T follicular helper cell (primary cell): ENCODE measurements at places on chromosomes 2 and 18.

DNA sequence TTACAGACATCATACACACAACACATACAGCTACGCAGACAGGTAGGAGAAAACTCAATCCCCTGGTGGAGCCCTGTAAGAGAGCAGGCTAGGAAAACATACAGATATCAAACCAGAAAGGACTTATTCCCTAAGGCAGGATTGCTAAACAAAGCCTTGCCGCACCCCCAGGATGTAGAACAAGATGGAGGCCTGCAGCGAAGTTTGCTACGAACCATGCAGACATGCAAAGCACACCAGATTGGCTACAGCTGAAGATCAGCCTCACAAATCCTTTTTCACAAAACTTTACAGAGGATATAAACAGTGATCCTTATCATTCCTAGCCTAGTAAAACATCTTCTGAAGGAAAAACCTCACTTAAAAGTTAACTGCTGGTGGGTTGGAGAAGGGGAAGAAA, 28.3 kb downstream of the C18orf54 start:
- no peak for DNase-seq

DNA sequence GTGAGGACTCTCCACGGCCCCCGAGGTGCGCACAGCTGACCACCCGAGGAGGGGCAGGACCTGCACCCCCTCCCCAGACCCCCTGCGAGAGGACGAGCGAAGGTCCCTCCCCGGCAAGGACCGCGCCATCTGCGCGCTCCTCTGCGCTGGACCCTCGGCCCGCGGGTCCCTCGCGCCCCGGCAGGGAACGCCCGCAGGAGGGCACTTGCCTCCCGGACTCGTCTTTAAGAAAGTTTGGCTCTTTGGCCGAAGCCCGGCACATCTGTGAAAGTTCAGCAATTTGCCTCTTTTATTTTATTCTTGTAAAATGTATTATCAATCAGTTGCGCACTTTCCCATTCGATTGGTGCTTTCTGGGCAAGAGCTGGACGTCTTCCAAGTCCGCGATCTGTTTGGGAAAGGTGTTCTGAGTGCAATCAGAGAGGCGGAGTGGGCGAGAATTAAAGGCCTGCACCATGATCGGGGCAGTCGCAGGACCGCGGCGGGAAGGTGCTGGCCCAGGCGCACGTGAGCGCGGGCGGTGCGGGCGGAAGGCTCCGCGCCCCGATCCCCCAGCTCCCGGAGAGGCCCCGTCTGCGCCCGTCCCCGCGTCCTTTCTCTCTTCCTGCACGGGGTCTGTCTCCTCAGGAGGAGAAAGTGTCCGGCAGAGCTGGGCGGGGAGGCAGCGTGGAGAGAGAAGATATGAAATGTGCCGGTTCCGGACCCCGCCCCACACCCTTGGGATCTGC, 1.6 kb upstream of the ALKAL2 start:
- DNase-seq = no peak

- no peak for DNase-seq
Measured at GRCh38 chr2:119960821-119961220, 52.1 kb upstream of the EPB41L5 start.

- DNase-seq = no peak
Measured at GRCh38 chr2:221569871-221570270, 2.2 kb downstream of the EPHA4 start.

DNA sequence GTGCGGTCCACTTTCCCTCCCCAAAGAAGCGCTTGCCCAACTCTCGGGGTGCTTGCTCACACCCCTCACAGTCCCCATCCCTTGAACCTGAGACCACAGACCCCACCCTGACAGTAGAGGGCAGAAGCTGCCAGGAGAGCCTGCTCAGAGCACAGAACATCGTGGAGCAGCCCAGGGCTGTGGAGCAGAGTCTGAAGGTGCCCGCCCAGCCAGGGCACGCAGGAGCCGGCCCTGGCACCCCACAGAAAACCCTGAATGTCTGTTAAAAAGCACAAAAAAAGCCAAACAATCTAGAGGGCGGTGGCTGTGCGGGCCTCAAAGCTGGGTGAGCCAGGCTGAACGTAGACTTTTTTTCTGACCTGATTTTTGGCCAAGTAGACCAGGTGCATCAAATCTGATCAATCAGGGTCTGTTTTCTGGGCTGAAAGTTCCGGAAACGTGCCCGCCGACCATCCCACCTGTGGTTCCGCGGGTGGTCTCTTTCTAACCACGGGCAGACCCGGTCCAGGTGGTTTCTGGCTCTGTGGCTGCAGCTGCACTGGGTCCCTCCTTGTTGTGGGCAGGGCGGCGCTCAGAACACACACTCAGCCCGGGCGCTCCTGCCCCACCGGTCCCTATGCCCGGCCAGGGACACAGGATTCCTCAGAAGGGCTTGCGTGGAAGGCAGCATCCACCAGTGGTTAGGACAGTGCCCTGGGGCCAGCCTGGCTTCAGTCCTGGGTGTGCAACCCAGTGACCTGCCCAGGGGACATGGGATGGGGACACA, 66.3 kb downstream of the SLC66A2 start:
- no peak for DNase-seq

DNA sequence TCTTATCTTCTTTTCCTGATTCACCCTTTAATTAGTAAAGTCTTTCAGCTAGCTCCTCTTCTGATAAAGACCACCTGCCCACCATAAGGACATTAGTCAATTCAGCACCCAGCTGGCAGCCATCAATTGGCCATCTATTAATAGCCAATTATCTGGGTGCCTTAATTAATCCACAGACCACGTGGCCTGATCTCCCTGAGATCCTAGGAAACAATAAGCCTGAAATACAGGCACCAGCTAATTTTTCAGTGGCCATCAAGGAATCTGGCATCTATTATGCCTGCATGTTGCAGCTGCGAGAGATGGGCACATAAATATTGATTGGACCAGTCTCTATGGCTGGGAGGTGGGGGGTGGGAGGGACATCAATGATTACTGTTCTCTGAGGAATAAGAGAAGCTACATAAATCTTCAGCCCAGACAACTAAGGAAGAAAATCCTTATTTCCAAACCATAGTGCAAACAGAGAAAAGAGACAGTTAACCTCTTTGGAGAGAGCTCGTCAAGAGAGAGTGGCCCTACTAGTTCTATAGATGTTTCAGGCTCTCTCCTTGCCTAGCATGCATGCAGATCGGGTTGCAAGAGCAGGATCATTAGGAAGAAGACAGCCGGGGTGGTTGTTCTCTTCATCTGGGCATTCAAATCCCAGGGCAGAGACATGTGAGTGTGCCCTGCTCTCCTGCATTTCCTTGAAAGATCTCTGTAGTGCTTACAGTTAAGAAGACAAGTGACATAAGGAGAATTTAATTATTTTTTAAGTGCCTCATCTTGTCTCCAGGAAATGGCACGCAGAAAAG, 8.7 kb downstream of the GALNT14 start:
- DNase-seq = no peak
